Stimulated activated CD8-positive, alpha-beta memory T cell treated with anti-CD3 and anti-CD28 coated beads, Interleukin-2, amount 100 ng/mL, for 1 hour (primary cell): ENCODE measurements at places on chromosomes 7 and 10.

DNA sequence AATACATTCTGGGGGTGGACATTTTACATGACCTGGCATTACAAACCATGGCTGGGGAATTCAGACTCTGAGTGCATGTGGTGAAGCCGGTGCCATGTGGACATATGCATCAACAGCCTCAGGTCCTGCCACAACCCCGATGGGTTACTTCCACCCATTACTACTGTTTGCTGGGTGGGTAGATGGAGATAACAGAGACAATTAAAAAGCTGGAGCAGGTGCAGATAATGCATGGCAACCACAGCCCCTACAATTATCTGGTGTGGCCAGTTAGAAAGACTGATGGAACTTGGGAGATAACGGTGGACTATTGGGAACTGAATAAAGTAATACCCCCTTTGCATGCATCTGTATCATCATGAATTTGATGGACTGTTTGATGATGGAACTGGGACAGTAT is 21.6 kb upstream of the ADAMTS14 start:
- DNase-seq = no peak

DNA sequence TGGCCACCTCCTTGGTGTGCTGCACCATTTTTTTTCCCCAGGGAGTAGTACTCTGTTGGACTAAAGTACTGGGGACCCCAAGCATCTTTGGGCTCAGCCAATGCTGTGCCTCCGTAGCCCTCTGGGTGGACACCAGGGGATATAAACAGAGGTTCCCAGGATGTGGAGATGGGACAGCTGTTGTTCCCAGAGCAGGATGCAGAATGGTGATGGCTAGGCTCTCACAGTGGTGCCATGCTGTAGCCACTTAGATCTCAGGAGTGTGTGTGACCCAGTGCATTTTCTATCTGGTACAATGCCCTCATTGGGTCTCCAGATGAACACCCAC is 50.9 kb upstream of the SCIN start:
- DNase-seq = no peak

DNA sequence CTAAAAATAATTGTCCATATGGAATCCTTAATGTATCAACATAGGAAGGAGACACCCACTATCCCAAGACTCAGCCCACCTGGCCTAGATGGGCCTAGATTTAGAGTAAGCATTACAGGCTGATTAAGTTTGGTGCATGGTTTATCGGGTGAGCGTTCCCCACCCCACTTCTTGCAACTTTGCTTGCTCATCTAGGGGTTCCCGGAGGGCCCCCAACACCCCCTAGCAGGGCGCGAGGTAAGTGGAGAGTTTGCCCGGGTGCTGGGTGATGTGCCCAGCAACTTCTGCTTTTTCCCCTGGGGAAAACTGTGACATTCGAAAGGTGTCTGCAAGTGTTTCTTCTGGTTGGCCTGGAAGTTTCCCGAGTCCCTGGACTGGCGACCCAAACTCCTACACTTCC is 31.7 kb downstream of the SKIDA1 start:
- DNase-seq = no peak

DNA sequence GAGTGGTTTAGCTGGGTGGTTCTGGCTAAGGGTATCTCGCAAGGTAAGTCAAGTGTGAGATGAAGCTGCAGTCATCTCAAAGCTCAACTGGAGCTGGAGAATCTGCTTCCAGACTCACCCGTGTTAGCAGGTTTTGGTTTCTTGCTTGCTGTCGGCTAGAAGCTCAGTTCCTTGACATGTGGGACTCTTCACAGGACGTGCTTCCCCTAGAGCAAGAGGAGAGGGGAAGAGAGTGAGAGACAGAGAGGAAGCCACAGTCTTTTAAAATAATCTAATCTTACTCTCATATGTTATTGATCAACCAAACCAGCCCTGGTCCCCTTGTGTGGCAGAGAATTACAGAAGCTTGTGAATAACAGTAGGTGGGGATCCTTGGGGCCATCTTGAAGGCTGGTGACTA is 199.5 kb downstream of the REEP3 start:
- DNase-seq = no peak

DNA sequence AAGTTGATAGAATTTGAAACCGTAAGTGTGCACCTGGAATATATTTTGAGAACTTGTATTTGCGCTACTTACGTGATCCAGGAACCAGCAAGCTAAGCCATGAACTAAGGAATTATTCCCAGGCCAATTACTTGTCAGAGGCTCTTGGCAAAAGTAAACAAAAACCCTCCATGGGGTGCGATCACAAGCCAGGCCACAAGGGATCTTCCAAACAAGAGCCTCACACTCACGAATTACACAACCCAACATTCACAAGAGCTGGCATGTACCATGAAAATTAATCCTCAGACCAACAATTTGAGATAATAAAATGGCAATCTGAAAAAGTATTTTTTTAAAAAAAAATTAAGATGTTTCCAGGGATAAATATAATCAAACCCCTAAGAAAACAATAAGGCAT is 467.0 kb upstream of the AKR1E2 start:
- no peak for DNase-seq

GRCh38 chr7:12674861-12675260 is 12.6 kb upstream of the ARL4A start:
- peak; percentile 14 for DNase-seq
